ENCODE measurements at places on chromosomes 5 and 9.

GRCh38 chr5:14211818-14212803, 69.0 kb downstream of the TRIO start:
- DNase-seq: no peak

- DNase-seq: no peak
Measured at GRCh38 chr9:133111808-133112662, 9.0 kb downstream of the RALGDS start.

- DNase-seq: no peak
Measured at GRCh38 chr9:26744191-26744965, 148.2 kb downstream of the CAAP1 start.

DNA sequence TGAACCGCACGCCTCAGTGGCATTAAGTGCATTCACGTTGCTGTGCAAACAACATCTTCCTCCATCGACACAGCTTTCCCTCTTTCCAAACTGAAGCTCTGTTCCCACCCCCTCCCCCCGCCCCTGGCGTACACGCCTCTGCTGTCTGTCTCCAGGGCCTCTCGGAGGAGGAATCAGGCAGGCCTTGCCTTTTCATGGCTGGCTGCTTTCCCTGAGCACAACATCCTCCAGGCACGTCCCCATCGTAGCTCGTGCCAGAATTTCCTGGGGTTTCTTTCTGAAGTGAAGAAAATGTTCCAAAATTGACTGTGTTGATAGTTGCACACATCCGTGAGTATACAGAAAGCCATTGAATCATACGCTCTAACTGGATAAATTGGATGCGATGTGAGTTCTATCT, 22.3 kb upstream of the TMEM250 start:
- DNase-seq: no peak

DNA sequence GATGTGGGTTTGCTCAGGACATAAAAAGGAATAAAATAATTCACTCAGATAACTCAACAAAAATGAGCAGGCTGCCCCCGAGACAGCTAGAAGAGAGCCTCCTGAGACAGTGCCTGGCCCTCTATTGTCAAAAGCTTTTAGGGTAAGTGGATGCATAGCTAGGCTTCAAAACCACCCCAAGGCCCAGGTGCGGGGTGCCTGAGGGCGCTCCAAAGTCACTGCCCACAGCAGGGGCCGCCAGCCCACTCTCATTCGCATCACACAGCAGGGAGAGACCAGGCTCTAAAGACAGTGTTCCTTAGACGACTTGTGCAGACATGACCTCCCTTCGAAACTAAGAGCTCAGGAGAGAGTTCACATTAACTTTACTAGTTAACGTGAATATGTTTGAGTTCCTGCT, 271.5 kb downstream of the FSTL4 start:
- no peak for DNase-seq

DNA sequence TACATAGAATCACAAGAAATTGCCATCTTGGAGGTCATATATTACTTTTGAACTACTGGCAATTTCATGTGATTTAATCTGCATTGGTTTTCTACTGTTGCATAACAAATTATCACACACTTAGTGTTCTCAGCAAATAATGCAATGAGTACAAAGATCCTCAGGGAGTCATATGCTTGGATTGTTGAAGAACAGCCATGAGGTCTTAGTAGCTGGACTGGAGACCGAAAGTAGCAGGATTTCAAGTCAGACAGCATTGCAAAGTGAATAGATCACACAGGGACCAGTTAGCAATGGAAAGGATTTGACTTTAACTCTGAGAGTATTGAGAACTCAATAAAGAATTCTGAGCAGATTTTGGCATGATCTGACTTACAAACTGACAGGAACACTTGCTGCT, 32.2 kb upstream of the FRMD3 start:
- no peak for DNase-seq

- DNase-seq: no peak
Measured at GRCh38 chr9:6173914-6174313, 41.7 kb upstream of the IL33 start.

DNA sequence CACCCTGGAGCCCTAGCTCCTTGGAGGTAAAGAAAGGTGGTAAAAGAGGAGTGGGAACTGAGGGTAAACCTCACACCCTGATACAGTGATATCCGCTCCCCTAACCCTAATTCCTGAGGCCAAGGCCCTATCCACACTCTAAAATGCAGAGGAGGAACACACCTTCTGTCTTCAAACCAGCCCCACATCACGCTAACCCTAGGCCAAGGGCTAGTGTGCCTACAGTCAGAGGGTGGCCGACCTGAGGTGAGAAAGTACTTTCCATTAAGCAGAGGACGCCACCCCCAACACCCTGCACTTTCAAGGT, 590 bp downstream of the HDAC3 start:
- DNase-seq: no peak

- DNase-seq: no peak
Measured at GRCh38 chr9:78874061-78874460, 577.1 kb downstream of the PSAT1 start.

GRCh38 chr9:107627781-107628180, 138.2 kb upstream of the KLF4 start:
- DNase-seq: no peak

DNA sequence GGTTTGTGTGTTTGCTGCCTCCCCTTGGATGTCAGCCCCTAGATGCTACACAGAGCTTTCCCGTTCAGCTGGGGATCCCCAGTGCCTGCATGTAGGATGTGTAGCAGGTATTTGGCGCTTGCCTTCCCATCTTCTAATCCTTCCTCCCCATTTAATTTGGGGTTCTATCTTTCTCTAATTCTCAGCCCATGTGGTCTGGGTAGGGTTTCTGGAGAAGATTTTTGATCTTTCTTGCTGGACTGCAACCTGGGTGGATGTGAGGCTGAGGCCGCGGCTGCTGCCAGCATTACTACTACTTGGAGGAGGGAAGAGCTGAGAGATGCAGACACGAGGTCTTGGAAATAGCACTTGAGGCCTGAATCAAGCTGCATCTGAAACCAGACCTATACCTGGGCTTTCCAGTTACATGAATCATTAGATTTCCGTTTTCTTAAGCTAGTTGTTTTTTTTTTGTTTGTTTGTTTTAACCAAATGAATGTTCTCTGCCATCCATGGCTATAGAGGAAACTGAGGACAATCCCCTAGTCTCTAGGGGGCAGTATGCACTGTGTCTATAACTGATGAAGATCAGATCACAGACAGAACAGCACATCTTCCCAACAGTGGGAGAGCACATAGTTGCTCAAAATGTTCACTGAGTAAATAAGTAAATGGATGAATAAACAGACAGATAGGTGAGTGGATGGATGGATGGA, 178.6 kb downstream of the FGF18 start:
- no peak for DNase-seq

DNA sequence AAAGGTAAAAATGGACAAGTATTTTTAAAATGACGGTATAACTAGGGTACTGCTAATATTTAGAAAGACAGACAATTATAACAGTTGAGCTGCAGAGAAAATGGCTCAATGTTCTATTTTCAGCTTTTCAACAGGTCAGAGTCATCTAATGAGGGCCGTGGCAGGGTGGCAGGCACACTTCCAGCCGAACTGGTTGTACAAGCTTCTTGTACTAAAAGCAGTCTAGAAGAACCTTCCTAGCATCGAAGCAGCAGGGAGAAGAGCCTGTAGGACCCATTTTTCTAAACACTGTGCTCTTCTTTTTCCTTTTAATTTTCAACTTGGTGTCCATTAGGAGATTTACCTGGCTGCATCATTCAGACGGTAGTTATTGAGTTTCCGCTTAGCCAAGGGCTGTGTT, 85.6 kb downstream of the SLC28A3 start:
- no peak for DNase-seq

DNA sequence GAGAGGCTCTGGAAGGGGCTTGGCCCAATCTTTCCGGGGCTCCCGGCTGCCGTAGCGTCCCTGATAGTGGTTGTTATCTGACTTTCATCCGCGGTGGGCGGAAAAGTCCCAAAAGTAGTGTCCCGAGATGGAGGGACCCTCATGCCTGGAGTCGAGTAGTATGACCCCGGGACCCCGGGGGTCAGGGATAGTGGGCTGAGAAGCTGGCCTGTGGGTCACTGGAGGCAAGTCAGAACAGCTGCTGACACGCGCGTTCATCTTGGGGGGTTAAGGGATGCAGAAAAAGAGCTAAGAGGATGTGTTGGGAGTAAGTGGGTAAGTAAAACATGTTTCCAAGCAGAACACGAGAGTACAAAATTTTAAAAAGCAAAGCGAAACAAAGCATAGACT, 123.4 kb downstream of the TMEM161B start:
- DNase-seq: no peak

DNA sequence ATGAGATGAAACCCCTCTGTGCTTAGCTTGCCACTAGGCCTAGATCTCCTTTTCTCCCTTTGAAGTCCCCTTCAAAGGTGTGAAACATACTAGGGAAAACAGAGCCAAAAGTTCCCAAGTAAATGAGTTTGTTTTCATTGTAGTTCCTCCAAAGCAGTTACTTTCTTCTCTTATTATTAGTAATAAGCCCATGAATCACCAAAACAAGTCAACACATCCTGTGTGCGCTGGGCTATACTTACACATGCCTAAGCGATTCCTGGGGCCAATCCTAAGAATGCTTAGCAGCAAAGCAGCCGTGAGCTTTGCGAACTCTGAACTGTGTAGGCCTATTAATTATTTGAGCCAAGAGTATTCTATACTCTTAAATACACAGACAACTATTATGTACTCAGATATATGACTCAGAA, 7.6 kb downstream of the ENC1 start:
- DNase-seq: no peak

GRCh38 chr9:76512826-76513225, 53.8 kb downstream of the GCNT1 start:
- no peak for DNase-seq
